Esophagus squamous epithelium (tissue), 5 donors: ENCODE measurements at places on chromosomes 12 and 14.

DNA sequence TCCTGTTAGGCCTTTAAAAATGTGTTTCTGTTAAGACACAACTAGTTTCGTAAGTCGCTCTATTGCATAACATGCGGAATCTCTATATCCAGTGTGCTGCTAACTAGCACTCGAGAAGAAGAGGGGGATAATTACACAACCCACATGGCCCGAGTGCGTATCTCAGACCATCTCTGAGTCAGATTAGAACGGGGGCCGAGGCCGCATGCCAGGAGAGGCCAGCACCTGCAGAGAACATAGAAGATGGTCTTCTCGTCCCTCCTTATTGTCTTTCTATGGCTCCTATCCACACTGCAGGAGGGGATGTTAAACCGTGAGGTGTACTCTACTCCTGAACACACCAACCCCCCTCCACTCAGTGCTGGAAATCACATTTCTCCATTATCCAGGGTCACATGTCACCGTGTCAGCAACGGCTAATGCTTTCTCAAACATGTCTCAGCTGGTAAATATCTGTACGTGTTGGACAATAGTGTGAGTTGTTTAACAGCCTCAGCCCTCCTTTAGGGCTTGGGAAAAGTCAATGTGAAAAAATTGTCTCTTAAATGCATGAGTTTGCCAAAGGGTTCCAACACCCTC lies 56.3 kb downstream of the CCDC88C start:
- no peak overlapping the region for H3K4me3 ChIP-seq
- no peaks in the 10 kb centered on the region for H3K27me3 ChIP-seq
- peaks cover 28% of the 10 kb centered on the region for H3K36me3 ChIP-seq
- peak overlapping the region; percentile 83 for H3K27ac ChIP-seq

GRCh38 chr12:4807116-4807783 lies 87.0 kb downstream of the GALNT8 start:
- H3K27ac ChIP-seq, result no peak overlapping the region
- H3K4me1 ChIP-seq, result peaks cover 18% of the 10 kb centered on the region
- no peak for DNase-seq
- no peak overlapping the region for H3K4me3 ChIP-seq

- no peaks in the 10 kb centered on the region for H3K27me3 ChIP-seq
- H3K4me3 ChIP-seq, result no peak overlapping the region
- H3K4me1 ChIP-seq, result no peaks in the 10 kb centered on the region
- H3K36me3 ChIP-seq, result peaks cover 11% of the 10 kb centered on the region
- H3K27ac ChIP-seq, result no peak overlapping the region
Measured at GRCh38 chr14:64178814-64179213, 115.4 kb downstream of the ESR2 start.

DNA sequence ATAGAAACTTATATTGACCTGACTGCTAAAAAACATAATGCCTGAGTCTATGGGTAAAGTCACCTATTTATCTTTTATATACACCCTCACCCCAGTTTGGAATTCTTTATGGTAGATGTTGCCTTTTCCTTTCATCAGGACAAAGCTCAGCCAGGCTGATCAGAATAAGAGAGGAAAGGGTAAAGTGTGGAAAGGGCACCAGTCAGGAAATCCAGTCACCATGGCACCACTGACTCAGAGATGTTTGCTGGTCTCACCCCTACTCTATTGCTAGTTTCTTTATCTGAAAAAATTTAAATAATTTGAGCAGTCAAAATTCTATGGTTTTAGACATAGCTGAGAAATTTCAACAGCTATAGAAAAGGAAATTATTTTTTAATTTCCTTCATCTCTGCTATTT lies 49.2 kb upstream of the SSTR1 start:
- H3K4me1 ChIP-seq, result no peaks in the 10 kb centered on the region
- H3K27ac ChIP-seq, result no peak overlapping the region
- H3K4me3 ChIP-seq, result no peak overlapping the region
- H3K27me3 ChIP-seq, result no peaks in the 10 kb centered on the region

GRCh38 chr14:64800000-64800399 lies 79.7 kb downstream of the SPTB start:
- H3K36me3 ChIP-seq, result no peaks in the 10 kb centered on the region
- DNase-seq, result no peak
- peaks cover 9% of the 10 kb centered on the region for H3K27me3 ChIP-seq
- no peak overlapping the region for H3K4me3 ChIP-seq
- H3K4me1 ChIP-seq, result no peaks in the 10 kb centered on the region

GRCh38 chr12:97616946-97617345 lies 154.3 kb downstream of the RMST start:
- no peaks in the 10 kb centered on the region for H3K4me1 ChIP-seq
- DNase-seq, result no peak
- H3K36me3 ChIP-seq, result no peaks in the 10 kb centered on the region
- no peak overlapping the region for H3K4me3 ChIP-seq

- no peaks in the 10 kb centered on the region for H3K36me3 ChIP-seq
- no peaks in the 10 kb centered on the region for H3K27me3 ChIP-seq
- no peak overlapping the region for H3K4me3 ChIP-seq
Measured at GRCh38 chr12:114030451-114030850, 64.3 kb upstream of the RBM19 start.

DNA sequence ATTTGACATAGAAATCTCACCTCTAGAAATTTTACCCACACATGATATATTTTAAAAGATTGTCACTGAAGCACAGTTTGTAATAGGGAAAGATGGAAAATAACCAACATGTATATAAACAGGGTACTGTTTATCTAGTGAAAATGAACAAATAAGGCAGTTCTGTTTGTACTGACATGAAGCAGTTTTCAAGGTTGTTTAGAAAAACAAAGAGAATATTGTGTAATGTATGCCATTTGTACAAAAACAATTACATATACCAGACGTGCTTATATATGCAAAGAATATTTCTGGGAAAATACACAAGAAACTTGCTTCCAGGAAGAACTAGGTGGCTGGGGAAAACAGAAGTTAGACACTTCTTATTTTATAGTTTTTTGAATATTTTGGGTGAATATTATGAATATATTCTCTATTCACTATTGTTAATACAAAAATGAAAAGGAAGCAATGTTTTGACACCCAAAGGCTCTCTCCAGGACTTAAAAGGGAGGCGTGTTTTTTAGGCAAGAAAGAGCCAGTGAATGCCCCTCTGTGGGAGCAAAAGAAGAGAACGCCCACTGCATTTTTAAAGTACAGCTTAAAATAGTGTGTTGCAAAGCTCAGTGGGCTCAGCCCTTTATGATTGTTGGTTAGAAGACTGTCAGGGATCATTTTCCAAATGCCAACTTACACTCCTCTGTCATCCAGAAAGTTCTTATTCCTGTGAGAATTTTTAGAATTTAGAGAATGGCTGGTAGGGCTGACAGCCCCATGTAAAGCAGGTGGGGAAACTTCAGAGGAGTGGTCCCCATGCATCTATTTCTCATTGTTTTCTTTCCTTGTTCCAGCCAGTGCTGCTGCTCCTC lies 59.6 kb upstream of the FERMT2 start:
- peaks cover 4% of the 10 kb centered on the region for H3K4me1 ChIP-seq
- no peaks in the 10 kb centered on the region for H3K36me3 ChIP-seq
- no peak overlapping the region for H3K27ac ChIP-seq
- H3K27me3 ChIP-seq, result no peaks in the 10 kb centered on the region
